ENCODE measurements at places on chromosomes 6 and 20.

GRCh38 chr20:45091366-45091765, 9.6 kb downstream of the KCNS1 start:
- DNase-seq = no peak

GRCh38 chr20:54346276-54346675, 129.1 kb upstream of the DOK5 start:
- no peak for DNase-seq

DNA sequence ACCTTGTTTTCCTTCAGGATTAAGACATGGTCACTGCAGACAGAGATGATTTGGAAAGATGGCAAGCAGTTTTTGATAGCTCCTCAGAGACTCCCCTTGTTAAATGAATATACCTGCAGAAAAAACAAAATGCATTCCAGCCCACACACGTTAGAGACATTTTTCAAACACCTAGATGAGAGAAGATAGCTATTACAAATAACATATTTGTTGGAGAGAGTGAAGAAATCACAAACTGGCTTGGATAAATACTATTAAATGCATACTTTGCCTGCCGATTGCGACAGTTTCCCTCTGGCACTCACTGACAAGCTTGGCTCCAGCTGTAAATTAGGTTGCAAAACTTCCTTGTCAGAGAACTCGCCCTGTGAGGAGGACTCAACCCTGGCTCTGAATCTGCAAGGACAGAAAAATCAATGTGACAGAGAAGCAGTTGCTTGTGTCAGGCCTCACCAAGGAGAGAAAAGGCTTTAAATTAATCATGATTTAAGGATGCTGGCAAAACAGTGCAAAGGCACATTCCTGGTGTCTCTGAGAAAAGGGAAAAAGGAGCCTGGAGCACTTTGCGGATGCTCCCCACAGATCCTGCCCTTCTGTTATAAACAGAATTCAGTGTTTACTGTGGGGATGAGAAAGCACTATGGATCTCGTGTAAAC, 423.7 kb upstream of the MARCKS start:
- DNase-seq = peak; percentile 86

- DNase-seq = no peak
These were observed 42.2 kb downstream of the GNAS-AS1 start for GRCh38 chr20:58808271-58809046.

DNA sequence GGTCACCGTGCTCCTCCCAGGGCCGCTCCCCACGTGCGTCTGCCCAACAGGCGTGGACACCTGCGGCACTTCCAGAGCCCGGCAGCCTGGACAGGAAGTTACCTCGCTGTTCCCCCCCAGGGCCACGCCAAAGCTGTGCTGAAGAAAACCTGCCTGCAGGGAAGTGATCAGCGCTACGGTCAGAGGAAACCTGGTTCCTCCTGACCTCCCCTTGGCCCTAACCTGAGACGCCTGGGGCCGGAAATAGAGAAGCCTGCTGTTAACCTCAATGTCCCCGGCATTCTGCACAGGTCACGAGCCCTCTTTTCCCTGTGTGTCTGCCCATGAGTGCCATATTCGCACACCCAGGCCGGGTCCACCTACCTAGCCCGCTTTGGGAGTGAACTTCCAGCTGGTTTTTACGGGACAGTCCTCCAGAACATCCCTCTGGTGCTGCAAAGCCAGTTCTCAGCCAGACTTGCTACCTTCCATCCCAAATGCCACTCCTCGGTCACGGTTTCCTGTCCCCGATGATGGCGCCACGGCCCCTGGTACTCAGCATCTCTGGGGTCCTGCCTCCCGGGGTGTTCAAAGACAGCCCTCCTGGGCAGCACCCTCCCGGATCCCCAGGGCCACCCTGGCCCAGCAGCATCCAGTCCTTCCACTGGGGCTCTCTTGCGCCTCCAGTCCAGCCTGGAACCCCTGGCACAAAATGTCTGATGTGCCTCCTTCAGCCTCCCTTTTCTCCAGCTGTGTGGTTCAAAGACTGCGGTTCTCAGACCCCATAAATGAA, 12.0 kb upstream of the IRF4 start:
- no peak for DNase-seq

DNA sequence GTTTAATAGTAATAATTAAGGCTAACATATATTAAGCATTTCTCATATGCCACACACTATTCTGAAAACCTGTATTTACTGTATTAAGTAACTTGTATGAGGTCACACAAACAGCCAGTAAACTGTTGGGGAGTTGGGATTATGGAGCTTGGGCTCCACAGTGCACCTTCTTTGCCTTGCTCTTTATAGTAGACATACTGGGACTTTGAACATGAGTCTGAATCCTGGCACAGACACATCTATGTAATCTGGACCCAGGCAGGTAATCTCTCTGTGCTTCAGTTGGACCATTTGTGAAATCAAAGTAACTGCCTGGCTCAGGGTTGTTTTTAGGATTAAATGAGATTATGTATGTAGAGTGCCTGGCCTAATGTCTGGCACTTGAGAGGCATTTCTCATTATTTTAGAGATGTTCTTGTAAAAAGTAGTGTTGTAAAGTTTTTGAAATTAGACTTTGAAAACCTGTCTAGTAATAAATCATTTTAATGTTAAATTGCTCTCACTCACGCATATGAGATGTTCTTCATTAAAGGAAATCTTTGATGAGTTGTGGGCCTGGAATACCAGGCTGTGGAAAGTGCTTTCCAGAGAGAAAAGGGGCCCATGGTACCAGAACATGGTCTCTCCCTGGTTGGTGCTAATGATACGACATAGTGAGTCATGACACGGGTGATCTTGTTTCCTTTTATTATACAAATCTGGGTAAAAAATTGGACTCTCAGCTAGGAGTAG, 34.3 kb downstream of the LRRC1 start:
- no peak for DNase-seq

- no peak for DNase-seq
These were observed 45.3 kb upstream of the RIN2 start for GRCh38 chr20:19712721-19713260.

- no peak for DNase-seq
These were observed 253.4 kb downstream of the EPHA7 start for GRCh38 chr6:93165850-93166430.

DNA sequence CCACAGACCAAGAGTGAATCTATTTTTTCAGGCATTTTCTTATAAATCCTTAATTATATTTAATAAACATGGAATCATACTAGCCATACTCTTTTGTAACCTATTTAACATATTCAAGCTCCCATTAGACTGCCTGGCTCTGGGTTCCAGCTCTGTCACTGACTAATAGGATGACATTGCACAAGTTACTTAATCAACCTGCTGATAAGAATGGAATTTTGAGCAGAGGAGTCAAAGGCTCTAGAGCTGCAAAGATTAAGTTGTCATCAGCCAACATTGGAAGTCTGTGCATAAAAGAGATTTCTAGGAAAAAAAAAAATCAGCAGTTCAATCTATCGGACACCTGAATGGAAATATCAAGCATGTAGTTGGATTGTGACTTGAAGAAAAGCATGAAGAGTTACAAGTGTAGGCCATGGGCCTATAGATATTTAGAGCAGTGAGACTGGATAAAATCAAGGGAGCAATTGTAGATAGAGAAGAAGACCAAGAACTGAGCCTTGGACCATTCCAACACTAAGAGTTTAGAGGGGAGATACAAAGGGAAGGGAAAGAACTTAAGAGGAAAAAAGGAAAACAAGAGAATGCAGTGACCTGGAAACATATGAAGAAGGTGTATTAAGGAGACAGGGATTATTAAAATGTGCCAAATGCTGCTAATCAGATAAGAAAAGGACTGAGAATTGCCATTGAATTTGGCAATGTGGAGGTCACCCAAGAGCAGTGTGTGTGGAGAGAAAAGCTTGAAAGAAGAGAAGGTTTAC, 11.0 kb upstream of the HINT3 start:
- DNase-seq = no peak

- DNase-seq = no peak
These were observed 10.5 kb downstream of the MANBAL start for GRCh38 chr20:37299718-37300528.

DNA sequence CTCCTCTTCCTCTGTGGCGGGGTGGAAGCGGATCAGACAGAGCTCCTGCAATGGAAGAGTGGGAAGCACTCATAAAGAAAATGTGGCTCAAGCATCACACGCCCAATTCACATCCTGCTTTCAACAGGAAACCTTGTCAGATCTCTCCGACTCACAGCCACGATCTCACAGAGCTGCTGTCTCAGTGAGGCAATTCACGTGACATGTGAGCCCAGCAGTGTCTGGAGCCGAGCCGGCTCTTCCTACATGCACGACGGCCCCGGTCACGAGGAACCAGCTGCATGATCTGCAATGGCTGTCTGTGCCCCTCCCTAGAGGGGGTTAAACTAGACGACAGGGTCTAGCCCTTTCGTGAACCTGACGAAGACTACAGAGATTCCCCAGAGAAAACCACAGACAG, 29.5 kb upstream of the TCFL5 start:
- DNase-seq = no peak

Measured in AG09319 (cell line).